ENCODE measurements at places on chromosomes 2 and 18.

DNA sequence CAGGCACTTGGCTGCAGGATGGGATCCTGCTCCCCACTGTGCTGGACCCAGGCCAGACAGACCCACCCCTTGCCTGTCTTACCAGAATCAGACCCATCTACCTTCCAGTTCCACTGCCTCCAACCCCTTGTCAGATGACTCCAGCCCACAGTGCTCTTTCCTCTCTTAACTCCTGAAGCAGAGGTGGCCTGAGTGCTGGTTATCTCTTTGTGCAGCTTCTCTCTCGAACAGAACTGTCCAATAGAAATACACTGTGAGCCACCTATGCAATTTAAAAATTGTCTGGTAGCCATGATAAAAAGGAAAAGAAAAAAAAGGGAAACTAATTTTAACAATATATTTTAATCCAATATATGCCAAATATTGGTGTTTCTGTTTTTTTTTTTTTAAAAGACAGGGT lies 160.2 kb upstream of the SMAD2 start:
- DNase-seq = no peak

DNA sequence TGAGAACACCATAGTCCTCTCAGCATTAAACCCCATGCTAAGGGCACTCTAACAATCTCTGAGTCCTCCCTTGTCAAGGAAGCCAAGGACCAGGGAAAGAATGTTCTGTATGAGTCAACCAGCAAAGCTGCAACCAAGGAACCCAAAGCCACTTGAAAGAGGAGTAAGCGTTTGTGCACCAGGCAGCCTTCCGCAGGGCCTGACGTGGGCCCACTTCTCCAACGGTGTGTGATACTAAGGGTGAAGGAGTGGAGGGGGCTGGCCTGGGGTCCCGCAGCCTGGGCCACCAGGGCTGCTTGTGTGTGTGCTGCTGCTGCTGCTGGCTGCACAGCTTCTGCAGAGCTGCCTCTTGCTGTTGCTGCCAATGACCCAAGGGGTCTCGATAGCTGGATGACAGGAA lies 30.1 kb upstream of the GALNT14 start:
- peak; percentile 4 for DNase-seq

DNA sequence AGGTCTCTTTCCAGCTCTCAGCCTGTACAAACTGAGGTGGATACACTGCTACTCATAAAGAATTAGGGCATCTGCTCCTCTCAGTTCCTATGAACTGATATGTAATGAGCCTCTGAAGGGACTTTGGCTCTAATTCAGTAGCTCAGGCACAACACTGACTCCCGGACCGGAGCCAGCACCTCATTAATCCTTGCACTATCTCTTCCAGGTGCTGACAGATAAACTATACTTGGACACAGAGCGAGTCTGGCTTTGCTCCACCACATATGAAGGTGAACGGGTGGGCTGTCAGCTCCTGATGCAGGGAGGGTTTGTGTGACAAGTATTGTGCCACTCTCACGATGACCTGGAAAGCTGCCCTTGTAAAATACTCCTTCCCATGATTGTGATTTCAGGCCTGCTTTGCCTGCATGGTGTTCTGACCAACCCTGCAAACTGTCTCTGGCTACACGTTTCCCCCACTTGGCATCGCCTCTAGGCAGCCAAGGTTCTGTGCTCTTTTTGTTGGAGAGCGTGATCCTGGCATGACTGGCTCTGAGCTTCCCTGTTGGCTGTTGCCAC lies 111.6 kb upstream of the LMAN1 start:
- no peak for DNase-seq

DNA sequence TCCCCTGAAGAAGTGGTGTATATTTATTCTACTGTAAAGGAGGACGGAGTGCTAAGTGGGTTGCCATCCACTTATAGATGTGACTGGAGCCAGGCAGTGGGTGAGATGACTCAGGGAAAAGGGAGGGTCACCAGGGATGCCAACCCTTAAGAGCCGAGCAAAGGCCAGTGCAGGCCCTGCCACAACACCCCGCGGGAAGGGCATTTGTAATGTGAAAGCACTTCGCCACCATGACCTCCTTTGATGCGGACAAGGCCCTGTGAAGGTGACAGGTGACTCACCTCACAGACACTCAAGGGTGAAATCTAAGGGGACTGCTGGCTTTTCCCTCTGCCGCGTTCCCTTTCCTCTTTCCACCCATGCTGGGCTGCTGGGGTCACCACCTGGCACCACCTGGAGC lies 50.2 kb upstream of the MRPL33 start:
- DNase-seq = no peak

- peak; percentile 15 for DNase-seq
Measured at GRCh38 chr2:178484245-178485041, 4.2 kb downstream of the PLEKHA3 start.

DNA sequence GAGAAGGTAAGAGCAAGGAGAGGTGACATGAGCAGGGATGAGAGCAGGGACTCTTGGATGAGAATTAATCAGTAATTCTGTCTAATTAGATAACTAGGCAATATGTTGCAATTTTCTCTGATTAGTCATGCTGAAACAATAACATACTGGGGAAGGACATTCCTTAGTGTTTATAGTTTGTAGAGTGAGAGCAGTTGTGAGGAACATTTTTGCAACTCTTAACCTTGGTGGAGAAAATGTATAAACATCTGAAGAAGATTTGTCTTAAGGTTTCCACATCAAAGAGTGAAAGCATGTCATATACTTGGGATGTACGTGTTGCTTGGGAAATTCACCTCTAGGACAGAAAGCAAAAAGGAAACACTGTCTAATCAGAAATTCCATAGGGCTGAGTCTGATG lies 955.4 kb upstream of the FANCL start:
- peak; percentile 78 for DNase-seq

- no peak for DNase-seq
Measured at GRCh38 chr18:68604256-68604655, 110.7 kb downstream of the TMX3 start.

GRCh38 chr2:58908501-58909154 lies 667.5 kb upstream of the FANCL start:
- DNase-seq = no peak

DNA sequence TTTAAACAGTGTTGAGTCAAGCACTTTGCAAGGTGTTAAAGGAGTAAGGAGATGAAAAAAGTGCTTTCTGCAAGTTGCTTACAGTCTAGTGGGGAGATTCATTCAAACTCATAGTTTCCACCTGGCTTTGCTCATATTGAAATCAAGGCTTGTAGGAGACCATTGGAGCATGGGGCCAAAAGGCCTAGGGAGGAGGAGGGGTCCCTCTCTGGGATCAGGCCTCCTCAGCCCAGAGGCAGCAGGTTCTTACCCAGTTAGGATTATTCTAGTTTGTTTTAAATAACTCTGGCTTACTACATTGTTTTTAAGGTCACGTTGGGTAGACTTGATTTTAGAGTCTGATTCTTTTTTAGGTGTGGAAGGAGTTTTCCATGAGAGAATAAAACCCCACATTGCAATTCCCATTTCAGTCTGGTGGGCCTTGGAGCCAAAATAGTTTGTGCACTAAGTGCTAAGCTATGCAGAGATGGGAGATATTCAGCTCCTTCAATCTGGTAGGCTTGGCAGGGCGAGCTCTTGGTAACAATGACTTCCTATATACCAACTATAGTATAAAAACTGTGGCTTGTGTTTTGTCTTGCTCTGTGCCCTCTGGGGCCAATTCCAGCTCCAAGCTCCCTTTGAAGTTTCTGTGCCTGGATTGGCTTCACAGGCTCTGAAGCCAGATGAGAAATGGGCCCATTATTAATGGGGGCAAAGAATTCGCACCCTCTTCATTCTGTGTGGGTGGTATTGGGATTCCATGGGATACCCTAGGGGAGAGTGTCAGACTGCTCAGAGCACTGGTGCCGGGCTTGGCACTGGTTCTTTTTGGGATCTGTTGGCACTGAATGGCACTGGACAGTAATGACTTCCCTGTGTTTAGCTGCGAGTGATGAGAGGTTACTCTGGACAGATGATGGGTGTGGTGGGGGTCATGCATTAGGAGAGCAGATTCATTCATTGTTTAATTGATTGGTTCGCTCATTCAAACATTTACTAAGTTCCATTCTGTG lies 301.1 kb downstream of the MYCN start:
- DNase-seq = no peak

DNA sequence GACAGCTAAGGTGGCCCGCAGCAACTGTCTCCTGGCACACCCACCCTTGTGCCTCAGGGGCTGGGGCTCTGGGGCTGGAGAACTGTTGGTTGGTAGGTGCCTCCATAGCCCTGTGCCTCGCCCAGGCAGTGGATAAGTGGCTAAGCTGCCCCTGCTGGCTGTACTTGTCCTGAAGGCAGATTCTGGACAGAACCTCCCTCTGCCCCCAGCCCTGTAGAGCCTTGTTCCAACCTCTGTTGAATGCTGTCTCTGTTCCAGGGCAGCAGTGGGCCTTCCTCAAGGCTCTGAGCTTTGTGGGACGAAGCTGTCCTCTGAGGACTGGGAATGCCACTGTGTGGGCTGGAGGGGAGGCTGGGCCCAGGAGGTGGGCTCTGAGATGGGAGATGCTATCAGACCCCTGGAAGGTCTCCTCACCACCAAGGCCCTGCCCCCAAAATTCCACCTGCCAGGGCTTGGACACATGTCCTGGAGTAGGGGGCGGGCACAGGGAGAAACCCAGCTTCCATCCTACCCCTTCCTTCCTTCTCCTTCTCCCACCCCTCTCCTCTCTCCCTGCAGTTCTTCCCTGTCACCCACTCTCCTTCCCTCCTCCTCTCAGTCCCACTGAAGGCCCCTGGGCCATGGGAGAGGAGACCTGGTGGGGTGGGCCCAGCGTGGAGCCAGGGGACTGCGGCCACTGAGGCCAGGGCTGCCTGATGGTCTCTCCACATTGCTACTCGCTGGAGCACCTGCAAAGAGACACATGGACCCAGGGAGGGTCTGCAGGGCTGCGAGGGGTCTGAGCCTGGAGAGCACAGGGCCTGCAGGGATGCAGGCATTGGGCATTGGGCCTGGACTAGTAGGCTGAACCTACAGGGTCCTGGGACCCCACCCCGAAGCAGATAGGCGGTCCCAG lies 1.7 kb upstream of the PDCD1 start:
- DNase-seq = no peak

DNA sequence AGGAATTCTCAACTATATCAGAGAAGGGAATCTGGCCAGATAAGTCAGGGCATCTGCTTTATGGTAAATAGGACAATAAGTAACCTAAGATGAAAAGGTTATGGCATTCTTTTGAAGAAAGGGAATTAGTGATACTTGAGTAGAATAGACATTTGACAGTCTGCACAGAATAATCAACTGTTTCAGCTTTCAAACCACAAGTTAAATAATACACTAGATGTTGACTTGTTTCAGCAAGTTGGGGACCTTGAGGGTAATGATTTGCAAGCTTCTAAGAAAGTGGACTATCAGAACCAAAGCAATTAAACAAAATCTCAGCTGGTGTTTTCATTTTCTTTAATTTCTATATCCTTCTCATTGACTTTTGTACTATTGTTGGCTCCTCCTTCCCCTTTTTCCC lies 54.5 kb downstream of the SLC39A10 start:
- no peak for DNase-seq

- no peak for DNase-seq
Measured at GRCh38 chr2:144071461-144071860, 448.5 kb downstream of the ZEB2 start.

- DNase-seq = no peak
Measured at GRCh38 chr2:20414806-20415205, 32.1 kb upstream of the RHOB start.

DNA sequence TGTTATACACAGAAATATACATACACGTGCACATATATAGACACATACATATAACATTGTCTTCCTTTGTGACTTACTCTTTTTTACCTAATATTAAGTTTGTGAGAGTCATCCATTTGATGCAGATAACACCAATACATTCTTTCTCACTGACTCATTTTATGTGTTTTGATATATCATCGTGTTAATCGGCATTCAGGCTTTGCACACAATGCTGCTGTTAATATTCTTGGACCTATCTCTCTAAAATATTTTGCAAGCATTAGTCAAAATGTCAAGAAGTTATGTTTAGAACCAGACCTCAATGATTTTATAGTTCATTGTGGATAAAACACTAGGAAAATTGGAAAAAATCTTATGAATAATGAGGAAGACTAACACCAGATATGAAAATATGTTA lies 441.1 kb downstream of the LRATD1 start:
- no peak for DNase-seq

DNA sequence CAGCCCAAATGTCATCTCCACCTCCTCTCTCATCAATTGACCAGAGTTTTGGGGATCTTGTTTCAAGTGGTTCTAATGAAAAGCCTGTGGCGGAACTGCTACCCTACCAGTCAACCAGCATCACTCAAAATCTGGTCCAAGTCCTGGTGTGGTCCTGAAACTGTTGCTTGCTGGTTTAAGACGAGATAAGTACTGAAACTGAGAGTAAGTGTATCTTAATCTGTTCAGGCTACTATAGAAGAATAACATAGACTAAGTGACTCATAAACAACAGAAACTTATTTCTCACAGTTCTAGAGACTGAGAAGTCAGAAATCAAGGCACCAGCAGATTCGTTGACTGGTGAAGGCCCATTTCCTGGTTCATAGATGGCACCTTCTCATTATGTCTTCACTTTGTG lies 879 bp upstream of the GALNT5 start:
- no peak for DNase-seq

- no peak for DNase-seq
Measured at GRCh38 chr2:217222309-217222910, 362.5 kb upstream of the TNP1 start.

GRCh38 chr2:136492901-136493300 lies 272.4 kb upstream of the THSD7B start:
- DNase-seq = no peak

GRCh38 chr2:130334026-130334425 lies 8.7 kb upstream of the IMP4 start:
- DNase-seq = no peak

GRCh38 chr2:75561566-75562512 lies 1.1 kb upstream of the EVA1A start:
- DNase-seq = peak; percentile 50

DNA sequence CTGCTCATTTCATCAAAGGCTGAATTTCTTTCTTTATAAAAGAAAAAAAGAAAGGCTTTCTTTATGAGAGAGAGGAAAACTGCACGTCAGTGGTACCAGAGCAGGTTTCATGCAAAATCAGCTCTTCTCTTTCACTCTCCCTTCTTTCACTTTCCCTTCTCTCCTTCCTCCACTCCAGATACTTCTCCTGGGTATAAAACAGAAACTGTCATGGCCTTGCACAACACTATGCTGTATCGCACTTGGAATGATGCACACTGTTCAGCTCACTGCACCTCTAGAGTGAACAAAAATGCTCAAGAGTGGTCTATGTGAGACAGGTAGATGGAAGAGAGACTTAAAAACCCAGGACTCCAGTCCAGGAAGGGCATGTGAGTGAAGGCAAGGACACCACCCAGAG lies 73.8 kb downstream of the KLF7 start:
- DNase-seq = no peak

- no peak for DNase-seq
Measured at GRCh38 chr2:10392951-10393639, 55.0 kb downstream of the ODC1 start.

All from mesenchymal stem cell (in vitro differentiated cells and primary cell).